NCI-H510A treated with DMSO at 0.1 percent for 48 hours (cell line): ENCODE measurements at places on chromosomes 2 and 18.

- DNase-seq = peak; percentile 14
These were observed 74.5 kb downstream of the SPATS2L start for GRCh38 chr2:200380833-200381542.

GRCh38 chr2:177541258-177541991 lies 148.9 kb downstream of the AGPS start:
- DNase-seq = no peak

- no peak for DNase-seq
These were observed 20.8 kb downstream of the DIPK1C start for GRCh38 chr18:74436158-74436769.

DNA sequence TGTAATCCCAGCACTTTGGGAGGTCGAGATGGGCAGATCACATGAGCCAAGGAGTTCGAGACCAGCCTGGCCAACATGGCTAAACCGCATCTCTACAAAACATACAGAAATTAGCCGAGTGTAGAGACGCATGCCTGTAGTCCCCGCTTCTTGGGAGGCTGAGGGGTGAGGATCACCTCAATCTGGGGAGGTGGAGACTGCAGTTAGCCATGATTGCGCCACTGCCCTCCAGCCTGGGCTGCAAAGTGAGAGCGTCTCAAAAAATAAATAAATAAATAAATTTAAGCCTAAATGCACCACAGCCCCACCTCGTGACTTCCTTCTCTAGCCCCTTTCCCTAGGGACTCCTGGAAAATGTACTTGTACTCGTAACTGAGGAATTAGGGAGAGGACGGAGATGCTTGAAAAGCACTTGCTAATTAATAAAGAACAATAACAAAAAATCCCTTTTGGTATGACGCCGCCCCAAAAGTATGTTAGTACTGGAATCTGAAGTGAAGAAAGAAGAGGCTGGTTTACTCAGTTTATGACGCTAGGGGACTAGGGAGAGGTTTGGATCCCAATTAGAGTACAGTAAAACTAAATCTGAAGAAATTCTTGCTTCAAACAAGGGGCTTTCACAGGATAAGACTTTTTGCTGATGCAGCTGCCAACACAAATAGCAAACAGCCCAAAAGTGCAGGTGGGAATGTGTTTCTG lies 887 bp upstream of the ZNF396 start:
- no peak for DNase-seq

GRCh38 chr18:9437021-9437437 lies 38.3 kb upstream of the RALBP1 start:
- DNase-seq = no peak

- DNase-seq = peak; percentile 38
These were observed 491.0 kb downstream of the CDH2 start for GRCh38 chr18:27685807-27686412.

DNA sequence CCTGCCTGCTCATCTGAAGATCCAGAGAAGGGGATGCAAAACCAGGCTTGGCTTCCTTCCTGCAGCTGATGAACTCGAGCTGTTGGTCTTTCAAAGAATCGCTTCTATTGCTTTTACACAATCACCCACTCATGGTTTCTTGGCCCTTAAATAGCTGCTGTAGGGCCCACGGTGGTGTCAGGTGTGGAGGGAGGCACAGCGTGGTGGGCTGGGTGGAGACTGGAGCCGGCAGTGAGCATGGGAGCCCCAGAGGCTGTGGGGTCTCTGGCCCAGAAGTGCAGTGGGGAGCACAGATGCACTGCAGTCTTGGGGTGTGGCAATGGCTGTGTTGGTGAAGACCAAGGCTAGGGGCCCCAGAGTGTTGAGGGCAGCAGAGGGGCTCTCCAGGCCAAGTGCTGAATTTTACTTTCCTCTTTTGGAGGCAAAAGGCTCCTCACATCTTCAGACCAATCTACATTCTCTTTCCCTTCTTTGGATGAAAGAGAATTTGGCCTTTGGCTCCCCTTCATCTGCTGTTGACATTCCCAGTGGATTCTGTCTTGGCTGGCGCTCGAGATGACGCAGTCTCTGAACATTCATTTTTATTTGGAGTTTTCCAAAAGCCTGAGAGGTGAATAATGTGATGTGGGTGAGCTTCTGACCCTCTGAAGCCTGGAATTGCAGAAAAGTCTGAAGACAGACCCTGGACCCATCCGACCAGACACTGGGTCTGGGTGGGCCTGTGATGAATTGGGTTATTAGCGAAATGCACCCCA lies 70.1 kb upstream of the ASB18 start:
- DNase-seq = no peak

DNA sequence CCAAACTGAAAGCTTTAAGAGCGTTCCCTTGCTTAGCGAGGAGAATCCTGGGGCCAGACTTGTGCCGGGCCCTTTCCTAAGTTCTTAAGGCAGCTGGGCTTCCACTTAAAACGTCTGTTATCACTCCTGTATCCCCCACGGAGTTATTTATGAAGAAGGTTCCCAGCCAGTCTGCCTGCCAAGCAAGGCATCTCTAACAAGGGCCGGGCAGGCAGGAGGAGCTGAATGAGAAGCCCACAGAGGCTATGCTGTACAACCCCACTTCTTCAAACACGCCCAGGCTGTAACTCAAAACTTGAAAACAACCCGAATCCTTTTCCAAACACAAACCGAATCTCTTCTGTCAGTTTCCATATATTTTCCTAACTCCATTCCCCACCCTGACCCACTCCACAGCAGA lies 39.0 kb upstream of the ZFP36L2 start:
- DNase-seq = no peak

- DNase-seq = no peak
These were observed 188.0 kb upstream of the SPHKAP start for GRCh38 chr2:228369400-228370031.

DNA sequence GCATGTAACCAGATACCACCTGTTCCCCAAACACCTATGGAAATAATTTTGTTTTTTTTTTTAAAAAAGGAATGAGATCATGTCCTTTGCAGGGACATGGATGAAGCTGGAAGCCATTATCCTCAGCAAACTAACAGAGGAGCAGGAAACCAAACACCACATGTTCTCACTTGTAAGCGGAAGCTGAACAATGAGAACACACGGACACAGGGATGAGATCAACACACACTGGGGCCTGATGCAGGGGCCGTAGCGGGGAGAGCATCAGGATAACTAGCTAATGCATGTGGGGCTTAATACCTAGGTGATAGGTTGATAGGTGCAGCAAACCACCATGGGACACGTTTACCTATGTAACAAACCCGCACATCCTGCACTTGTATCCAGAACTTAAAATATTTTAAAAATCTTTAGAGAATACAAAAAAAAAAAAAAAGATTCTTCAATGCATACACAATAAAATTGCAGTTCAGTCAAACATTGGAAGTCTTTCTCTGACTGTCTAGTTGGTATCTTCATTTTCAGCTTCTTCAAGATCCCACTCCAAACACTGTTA lies 11.6 kb upstream of the CASP10 start:
- DNase-seq = no peak

DNA sequence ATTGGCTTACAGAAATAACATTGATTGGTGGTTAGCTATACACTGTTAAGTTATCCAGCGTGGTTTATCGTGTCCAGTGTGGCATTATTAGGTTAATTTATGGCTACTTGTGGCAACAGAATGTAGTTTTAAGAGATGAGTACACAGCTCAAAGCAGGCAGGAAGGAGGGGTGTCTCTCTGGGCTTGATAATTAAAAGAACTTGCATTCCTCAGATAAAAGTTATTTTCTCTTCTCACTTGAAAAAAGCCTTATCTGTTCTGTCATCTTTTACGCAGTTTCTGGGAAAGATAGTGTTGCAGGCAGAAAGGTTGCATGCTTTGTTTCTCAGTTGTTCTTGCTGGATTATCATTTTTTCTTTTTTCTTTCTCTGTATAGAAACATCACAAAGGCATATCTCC lies 154.4 kb upstream of the COL3A1 start:
- no peak for DNase-seq
